ENCODE measurements at places on chromosomes 3 and 15.

GRCh38 chr3:107346564-107346963 lies 30.7 kb upstream of the CCDC54 start:
- DNase-seq: no peak

DNA sequence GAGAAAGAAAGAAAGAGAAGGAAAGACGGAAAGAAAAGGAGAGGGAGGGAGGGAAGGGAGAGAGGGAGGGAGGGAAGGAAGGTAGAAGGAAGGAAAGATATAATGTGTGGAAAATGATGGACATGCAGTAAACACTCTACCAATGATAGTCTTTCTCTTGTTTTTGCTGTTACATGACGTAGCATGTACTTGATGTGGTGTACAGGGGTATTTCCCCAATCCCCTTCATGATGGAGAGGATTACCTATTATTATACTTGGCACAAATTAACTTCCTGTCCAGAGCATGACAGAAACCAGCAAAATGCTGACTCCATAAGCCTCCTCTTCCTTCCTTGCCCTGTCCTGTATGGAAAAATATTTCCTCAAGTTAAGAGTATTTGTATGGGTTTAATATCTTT lies 124.4 kb downstream of the B3GALNT1 start:
- DNase-seq: no peak

GRCh38 chr15:59609730-59610712 lies 1.6 kb upstream of the GCNT3 start:
- no peak for DNase-seq

DNA sequence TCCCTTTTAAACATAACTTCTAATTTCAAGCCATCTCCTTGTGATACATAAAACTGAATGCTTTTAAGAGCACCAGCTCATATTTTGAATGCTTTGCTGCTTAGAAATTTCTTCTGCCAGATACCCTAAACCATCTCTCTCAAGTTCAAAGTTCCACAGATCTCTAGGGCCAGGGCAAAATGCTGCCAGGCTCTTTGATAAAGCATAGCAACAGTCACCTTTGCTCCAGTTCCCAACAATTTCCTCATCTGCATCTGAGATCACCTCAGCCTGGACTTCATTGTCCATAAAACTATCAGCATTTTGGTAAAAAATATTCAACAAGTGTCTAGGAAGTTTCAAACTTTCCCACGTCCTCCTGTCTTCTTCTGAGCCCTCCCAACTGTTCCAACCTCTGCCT lies 17.5 kb downstream of the OSTN start:
- no peak for DNase-seq

DNA sequence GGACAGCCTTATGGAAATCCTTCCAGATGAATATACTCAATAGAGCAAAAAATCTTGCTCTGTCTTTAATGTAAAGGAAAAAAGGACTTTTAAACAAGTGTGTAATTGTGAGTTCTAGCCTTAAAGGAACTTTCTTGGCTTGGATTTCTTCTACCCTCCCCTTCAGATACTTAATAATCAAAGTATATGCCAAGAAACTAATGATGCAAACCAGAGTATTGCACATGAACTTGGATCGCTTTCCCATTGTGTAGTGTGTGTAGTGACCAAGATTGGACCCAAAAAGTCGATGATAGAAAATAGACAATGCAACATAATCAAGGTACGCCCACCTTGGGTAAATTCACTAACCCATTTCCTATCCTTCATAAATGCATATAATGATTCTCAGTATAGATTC lies 123.8 kb downstream of the TIGIT start:
- no peak for DNase-seq

DNA sequence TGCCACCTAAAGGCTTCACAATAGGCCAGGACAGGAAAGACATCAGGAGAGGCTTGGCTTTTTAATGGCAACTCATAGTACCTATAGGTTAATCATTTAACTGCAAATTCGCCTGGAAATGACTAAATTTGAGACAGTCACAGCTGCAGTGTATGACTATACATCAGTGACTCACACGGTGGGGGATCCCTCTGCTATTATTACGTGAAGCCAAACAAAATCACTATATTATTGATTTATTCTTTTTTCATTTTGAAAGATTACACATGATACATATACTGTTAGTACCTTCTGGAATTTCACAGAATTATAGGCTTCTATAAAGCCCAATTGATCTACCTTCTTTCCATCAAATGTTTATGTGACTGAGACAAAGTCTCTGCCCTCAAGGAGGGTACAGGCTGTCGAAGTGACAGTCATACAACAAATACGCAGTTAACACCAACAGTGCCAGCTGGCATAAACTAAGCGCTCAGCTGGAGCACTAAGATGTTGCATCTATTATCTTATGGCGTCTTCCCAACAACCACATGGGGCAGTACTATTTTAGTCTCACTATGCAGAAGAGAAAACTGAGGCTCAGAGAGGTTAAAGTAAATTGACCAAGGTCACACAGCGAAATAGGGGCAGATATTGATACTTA lies 82.0 kb upstream of the LMOD3 start:
- peak; percentile 36 for DNase-seq

GRCh38 chr3:94336046-94336753 lies 273.3 kb downstream of the NSUN3 start:
- DNase-seq: no peak
